Stimulated activated CD4-positive, alpha-beta T cell treated with anti-CD3 and anti-CD28 coated beads, Interleukin-15, amount 100 ng/mL, for 1 hour (primary cell): ENCODE measurements at places on chromosomes 12 and 14.

DNA sequence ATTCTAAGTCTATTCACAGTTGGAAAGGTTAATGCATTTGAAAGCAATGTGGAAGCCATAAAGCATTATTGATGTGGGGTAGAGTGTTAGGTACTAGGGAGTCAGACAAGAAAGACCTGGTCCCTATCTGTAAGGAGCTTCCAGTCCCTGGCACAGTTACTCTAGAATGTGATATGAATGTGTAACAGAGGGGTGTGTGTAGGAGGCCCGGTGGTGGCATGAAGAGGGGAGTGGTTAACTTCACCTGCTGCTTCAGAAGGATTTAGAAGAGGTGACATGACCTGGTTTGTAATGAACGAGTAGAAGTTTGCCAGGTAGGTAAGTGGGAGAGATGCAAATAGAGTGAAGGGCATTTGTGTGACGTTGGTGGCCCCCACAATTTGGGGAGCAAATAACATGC, 15.1 kb upstream of the GALNT6 start:
- no peak for DNase-seq

DNA sequence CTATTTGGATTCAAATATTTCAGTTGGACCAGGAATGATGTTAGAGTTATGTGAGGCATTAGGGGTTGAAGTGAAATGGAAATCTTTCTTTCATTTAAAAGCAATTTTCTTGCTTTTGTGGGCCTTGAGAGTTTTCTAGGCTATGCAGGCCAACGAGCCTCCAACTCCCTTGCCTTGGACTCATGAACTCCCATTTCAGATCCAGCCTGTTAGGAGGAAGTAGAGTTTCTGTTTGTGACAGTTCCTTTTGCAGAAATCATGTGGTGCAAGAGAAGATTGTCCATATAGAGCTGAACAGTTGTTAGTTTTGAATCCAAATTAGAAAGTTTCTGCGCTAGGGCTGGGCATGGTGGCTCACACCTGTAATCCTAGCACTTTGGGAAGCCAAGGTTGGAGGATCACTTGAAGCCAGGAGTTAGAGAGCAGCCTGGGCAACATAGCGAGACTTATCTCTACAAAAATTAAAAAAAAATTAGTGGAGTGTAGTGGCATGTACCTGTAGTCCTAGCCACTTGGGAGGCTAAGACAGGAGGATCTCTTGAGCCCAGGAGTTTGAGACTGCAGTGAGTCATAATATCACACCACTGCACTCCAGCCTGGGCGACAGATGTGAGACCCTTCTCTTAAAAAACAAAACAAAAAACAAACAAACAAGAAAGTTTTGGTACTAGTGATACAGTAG, 47.3 kb upstream of the MED13L start:
- DNase-seq: no peak

- DNase-seq: no peak
These were observed 23.4 kb downstream of the RNFT2 start for GRCh38 chr12:116761499-116761898.

DNA sequence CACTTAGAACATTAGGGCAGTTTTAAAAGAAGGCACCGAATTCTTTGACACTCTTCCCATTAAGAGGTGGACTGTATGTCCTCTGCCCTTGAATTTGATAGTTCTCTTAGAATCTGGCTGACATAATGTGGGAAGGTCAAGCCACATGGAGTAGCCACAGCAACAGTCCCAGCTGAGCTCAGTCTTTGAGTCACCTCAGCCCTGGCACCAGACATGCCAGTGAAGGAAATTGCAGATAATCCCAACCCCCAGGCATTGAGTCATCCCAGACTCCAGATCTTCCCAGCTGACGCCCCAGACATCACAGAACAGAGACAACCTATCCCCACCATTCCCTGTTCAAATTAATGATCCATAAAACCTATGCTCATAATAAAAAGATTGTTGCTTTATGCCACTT, 83.4 kb downstream of the GTF2A1 start:
- no peak for DNase-seq

- DNase-seq: no peak
These were observed 822 bp upstream of the SOX5 start for GRCh38 chr12:23950210-23950774.
